ENCODE measurements at places on chromosomes 13 and 19. TPM values are rescaled to one million over a fixed set of nuclear protein-coding genes. Genes with fewer than 3 reads are reported as not detected.

Gene CLDND2
- total RNA-seq: 1.8 TPM

Gene NCAN
- not detected for total RNA-seq

Gene SLC5A5
- total RNA-seq: not detected

Gene MAP3K10
- total RNA-seq: 23.6 TPM

Gene FGF14
- 0.13 TPM for total RNA-seq

Gene FAM124A
- total RNA-seq: 1.8 TPM

Gene THSD8
- 8.2 TPM for total RNA-seq

Gene EFNB2
- total RNA-seq: 50.0 TPM

Gene HNRNPM
- total RNA-seq: 154 TPM

Gene NLRP4
- total RNA-seq: not detected

- H3K27ac ChIP-seq: no peak overlapping the region
- H3K4me1 ChIP-seq: no peaks in the 10 kb centered on the region
- DNase-seq: no peak
- H3K27me3 ChIP-seq: peaks cover 3% of the 10 kb centered on the region
- H3K36me3 ChIP-seq: no peaks in the 10 kb centered on the region
These were observed 35.4 kb upstream of the MAP3K10 start for GRCh38 chr19:40155749-40156265.

DNA sequence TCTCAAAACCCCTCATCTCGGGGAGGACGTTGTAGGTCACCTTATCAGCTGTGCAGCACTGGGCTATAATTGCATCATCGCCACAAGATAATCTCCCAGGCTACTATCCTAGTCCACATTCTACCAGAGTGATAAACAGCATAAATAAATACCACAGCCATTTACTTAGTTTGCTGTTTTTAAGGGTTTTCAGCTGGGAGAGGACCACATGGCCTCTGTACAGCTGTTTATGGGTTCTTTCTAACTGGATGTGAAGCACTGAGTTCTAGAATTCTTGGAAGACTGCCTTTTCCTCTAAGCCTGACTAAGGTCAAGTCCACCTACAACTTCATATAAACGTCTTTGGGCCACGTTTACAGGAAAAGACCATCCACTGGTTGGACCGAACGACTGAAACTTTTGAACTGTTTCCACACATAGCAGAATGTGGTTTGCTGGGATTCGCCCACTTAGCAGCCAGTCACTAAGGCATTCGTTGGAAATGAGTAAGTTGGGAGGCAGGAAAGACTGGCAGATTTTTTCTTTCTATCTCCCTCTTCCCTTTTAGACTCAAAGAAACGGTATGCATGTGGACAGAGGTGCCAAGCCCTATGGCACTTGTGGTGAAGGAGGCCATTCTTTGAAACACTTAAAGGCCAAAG, 752.5 kb upstream of the SGCG start:
- no peaks in the 10 kb centered on the region for H3K36me3 ChIP-seq
- no peak overlapping the region for H3K27ac ChIP-seq
- no peak for DNase-seq
- H3K4me3 ChIP-seq: no peak overlapping the region
- no peaks in the 10 kb centered on the region for H3K27me3 ChIP-seq

DNA sequence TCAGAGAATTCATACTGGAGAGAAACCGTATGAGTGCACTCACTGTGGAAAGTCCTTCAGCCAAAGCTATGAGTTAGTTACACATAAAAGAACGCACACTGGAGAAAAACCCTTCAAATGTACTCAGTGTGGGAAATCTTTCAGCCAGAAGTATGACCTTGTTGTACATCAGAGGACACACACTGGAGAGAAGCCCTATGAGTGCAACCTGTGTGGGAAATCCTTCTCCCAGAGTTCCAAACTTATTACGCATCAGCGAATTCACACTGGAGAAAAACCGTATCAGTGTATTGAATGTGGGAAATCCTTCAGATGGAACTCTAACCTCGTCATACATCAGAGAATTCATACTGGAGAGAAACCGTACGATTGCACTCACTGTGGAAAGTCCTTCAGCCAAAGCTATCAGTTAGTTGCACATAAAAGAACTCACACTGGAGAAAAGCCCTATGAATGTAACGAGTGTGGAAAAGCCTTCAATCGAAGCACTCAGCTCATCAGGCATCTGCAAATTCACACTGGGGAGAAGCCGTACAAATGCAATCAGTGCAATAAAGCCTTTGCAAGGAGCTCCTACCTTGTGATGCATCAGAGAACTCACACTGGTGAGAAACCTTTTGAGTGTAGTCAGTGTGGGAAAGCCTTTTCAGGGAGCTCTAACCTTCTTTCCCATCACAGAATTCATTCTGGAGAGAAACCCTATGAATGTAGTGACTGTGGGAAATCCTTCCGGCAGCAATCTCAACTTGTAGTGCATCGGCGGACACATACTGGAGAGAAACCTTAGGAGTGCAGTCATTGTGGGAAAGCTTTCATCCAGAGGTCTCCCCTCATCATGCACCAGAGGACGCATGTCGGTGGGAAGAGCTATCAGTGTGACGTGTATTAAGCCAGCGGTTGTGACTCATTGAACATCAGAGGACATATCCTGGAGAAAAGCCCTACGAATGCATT, 16.5 kb upstream of the ZNF8 start:
- H3K4me1 ChIP-seq: no peaks in the 10 kb centered on the region
- no peak overlapping the region for H3K4me3 ChIP-seq
- DNase-seq: no peak

GRCh38 chr13:24997367-24997967, 98.5 kb upstream of the PABPC3 start:
- peaks cover 18% of the 10 kb centered on the region for H3K4me1 ChIP-seq
- peaks cover 14% of the 10 kb centered on the region for H3K27me3 ChIP-seq
- H3K27ac ChIP-seq: no peak overlapping the region
- H3K4me3 ChIP-seq: no peak overlapping the region
- H3K36me3 ChIP-seq: no peaks in the 10 kb centered on the region

- peak overlapping the region; percentile 33 for H3K27ac ChIP-seq
- no peaks in the 10 kb centered on the region for H3K36me3 ChIP-seq
- no peaks in the 10 kb centered on the region for H3K27me3 ChIP-seq
- no peak overlapping the region for H3K4me3 ChIP-seq
- no peak for DNase-seq
These were observed 24.5 kb upstream of the CXCL17 start for GRCh38 chr19:42467183-42467760.

DNA sequence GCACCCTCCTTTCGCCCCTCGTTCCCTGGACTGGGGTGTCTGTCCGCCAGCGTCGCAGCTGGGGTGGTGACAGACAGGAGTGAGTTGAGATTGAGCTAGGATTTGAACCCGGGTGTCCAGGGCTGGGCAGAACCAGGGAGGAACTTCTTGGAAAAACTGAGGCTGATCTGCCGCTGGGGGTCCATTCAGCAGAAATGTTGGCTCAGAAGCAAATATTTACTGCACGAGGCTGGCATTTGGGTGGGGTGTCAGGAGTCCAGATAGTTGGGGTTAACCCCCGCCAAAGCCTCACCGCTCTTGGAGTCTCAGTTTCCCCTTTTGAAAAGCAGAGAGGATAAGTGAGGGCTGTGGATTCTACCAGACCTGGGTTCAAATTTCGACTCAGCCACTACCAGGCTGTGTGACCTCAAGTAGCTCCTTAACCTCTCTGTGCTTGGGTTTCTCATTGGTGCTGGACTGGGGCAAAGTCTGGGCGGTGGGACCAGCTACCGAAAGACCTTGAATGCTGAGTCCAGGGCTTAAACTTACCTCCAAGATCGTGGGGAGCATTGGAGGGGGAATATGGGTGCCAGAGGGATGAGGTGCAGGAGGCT, 20.9 kb downstream of the MAST3 start:
- no peak for DNase-seq
- H3K4me1 ChIP-seq: peaks cover 14% of the 10 kb centered on the region
- H3K4me3 ChIP-seq: peak overlapping the region; percentile 74
- peaks cover under 1% of the 10 kb centered on the region for H3K36me3 ChIP-seq
- no peaks in the 10 kb centered on the region for H3K27me3 ChIP-seq

GRCh38 chr19:47711652-47712242, 1.5 kb upstream of the EHD2 start:
- H3K36me3 ChIP-seq: peaks cover 16% of the 10 kb centered on the region
- H3K4me3 ChIP-seq: peak overlapping the region; percentile 28
- DNase-seq: no peak
- no peaks in the 10 kb centered on the region for H3K27me3 ChIP-seq

DNA sequence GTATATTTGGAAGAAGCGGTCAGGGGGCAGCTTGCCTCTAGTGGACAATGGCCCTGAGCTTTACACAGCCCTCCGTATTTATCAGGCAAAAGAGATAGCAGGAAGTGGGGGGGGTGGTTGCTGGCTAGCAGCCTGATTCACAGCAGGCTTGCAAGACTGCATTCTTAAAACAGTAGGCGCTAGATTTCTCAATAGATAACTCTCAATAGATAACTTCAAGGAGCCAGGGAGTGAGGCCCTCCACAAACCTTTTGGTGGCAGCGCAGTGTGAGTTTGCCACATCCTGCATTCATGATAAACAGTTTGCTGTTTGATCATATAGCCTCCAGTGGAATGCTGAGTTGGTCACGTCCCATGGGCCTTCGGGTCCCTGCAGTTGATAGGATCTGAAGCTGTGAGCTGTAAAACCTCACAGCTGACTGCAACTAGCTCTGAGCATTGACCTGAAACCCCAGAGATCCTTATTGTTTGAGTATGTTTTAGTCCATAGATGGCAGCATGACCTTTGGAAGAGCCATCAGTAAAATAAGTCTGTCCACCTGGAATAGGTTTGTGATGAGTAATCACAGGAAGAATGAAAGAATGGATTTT, 12.2 kb downstream of the FPR3 start:
- no peak overlapping the region for H3K27ac ChIP-seq
- H3K4me1 ChIP-seq: no peaks in the 10 kb centered on the region
- peaks cover 1% of the 10 kb centered on the region for H3K36me3 ChIP-seq
- no peak for DNase-seq
- no peak overlapping the region for H3K4me3 ChIP-seq

- DNase-seq: no peak
- H3K27me3 ChIP-seq: peaks cover 14% of the 10 kb centered on the region
- peaks cover 11% of the 10 kb centered on the region for H3K4me1 ChIP-seq
- no peak overlapping the region for H3K27ac ChIP-seq
- no peak overlapping the region for H3K4me3 ChIP-seq
These were observed 34.3 kb upstream of the SHKBP1 start for GRCh38 chr19:40542202-40542859.

- peak within 1 kb of the TSS; percentile 74 for H3K4me3 ChIP-seq
- no peaks in the 10 kb centered on the region for H3K27me3 ChIP-seq
- DNase-seq: no peak
- H3K27ac ChIP-seq: peak within 1 kb of the TSS; percentile 18
These were observed at the start of gene LPAR2 for GRCh38 chr19:19627621-19628500. Gene LPAR2, minus strand, starts transcription at chr19:19628220. Its CDS starts 945 bp downstream, at chr19:19627275.

- H3K4me3 ChIP-seq: no peak overlapping the region
- H3K27ac ChIP-seq: no peak overlapping the region
- peaks cover 8% of the 10 kb centered on the region for H3K4me1 ChIP-seq
- no peak for DNase-seq
- H3K36me3 ChIP-seq: no peaks in the 10 kb centered on the region
- H3K27me3 ChIP-seq: no peaks in the 10 kb centered on the region
These were observed 403.0 kb downstream of the LMO7 start for GRCh38 chr13:76038920-76039716.

GRCh38 chr13:102517959-102518358, 78.8 kb upstream of the TPP2 start:
- H3K36me3 ChIP-seq: no peaks in the 10 kb centered on the region
- no peak overlapping the region for H3K27ac ChIP-seq
- DNase-seq: no peak
- H3K4me3 ChIP-seq: no peak overlapping the region
- H3K27me3 ChIP-seq: peaks cover 25% of the 10 kb centered on the region

- H3K4me3 ChIP-seq: no peak overlapping the region
- no peaks in the 10 kb centered on the region for H3K36me3 ChIP-seq
- H3K27me3 ChIP-seq: no peaks in the 10 kb centered on the region
- DNase-seq: no peak
- H3K4me1 ChIP-seq: peaks cover 31% of the 10 kb centered on the region
These were observed 623 bp upstream of the C5AR1 start for GRCh38 chr19:47309038-47309437.

GRCh38 chr13:79966493-79966895, 374.4 kb downstream of the SPRY2 start:
- H3K4me1 ChIP-seq: peaks cover 6% of the 10 kb centered on the region
- H3K27me3 ChIP-seq: no peaks in the 10 kb centered on the region
- H3K36me3 ChIP-seq: no peaks in the 10 kb centered on the region
- DNase-seq: no peak

GRCh38 chr19:42397263-42398166, 7.4 kb upstream of the CNFN start:
- no peaks in the 10 kb centered on the region for H3K36me3 ChIP-seq
- peak overlapping the region; percentile 90 for H3K27ac ChIP-seq
- DNase-seq: no peak
- peak overlapping the region; percentile 90 for H3K4me3 ChIP-seq

DNA sequence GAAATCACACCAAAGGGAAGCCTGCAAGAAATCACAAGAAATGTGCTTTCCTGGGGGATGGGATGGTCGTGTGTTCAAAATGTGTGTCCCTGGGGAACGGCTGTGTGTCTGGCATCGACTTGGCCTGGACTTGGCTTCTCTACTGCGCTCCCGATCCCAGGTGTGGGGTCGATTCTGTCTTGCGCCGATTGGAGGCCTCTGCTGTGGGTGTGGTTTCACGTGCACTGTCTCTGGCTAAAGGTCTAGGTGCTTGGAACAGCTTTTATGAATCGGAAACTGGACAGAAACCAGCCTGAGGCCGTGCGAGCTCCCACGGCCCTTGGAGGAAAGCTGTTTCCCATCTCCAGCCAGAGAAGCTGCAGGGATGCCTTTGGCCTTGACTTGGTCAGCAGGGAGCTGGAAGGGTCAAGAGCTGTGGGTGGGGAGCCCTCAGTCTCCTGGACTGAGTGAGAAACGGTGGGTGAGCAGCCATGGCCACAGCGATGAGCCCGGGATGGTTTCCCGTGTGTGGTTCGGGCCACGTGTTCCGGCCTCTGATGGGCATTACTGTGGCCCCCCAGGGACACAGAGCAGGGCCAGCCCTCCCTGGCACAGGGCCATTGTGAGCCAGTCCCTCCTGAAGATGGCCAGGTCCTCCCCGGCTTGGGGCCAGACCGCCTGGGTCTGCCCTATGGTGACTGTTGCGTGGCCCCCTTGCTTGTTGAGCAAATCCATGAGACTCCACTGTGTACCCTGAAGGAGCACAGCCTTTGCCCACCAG, 29.7 kb downstream of the MCF2L start:
- H3K4me3 ChIP-seq: no peak overlapping the region
- DNase-seq: no peak
- H3K27me3 ChIP-seq: peaks cover 16% of the 10 kb centered on the region

DNA sequence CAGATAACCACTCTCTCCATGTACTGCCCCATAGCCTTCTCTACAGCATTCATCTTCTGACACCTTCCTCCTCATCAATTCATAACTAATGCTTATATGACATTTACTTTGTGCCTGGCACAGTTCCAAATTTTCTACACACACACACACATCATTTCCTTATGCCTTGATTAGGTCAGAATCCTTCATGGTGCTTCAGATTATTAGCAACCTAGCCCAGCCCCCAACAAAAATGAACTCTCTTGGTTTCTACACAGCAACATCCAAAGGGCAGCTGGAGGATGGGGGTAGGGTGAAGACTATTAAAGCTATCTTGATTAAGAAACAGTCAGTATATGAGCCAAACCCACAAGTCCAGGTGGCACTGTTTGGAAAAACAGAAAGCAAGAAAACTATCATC, 3.7 kb downstream of the RUBCNL start:
- peaks cover 16% of the 10 kb centered on the region for H3K4me1 ChIP-seq
- no peak overlapping the region for H3K27ac ChIP-seq
- peaks cover 14% of the 10 kb centered on the region for H3K27me3 ChIP-seq
- H3K4me3 ChIP-seq: no peak overlapping the region
- no peak for DNase-seq

GRCh38 chr13:44072536-44072935, 192.8 kb downstream of the LACC1 start:
- peaks cover 7% of the 10 kb centered on the region for H3K4me1 ChIP-seq
- no peak overlapping the region for H3K27ac ChIP-seq
- H3K36me3 ChIP-seq: peaks cover 1% of the 10 kb centered on the region
- no peaks in the 10 kb centered on the region for H3K27me3 ChIP-seq
- H3K4me3 ChIP-seq: no peak overlapping the region
- DNase-seq: no peak
